ENCODE measurements at places on chromosomes 13 and 19.

DNA sequence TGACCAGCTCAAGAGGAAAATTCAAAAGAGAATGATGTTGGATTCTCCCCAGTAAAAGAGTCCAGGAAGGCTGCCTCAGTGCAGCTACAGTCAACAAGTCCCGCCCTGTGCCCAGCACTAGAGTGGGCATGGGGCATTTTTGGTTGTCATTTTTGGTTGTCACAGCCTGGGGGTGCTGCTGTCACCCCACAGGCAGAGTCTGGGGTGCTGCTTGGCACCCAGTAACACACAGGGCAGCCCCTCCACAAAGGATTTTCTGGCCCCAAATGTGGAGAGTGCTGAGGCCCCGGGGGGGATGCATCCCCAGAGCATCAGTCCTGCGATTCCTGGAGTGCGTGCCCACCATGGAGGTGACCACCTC lies 28.2 kb upstream of the TMEM255B start:
- no peak for DNase-seq

- no peak for DNase-seq
These were observed 57.3 kb downstream of the IRS2 start for GRCh38 chr13:109728791-109729731.

DNA sequence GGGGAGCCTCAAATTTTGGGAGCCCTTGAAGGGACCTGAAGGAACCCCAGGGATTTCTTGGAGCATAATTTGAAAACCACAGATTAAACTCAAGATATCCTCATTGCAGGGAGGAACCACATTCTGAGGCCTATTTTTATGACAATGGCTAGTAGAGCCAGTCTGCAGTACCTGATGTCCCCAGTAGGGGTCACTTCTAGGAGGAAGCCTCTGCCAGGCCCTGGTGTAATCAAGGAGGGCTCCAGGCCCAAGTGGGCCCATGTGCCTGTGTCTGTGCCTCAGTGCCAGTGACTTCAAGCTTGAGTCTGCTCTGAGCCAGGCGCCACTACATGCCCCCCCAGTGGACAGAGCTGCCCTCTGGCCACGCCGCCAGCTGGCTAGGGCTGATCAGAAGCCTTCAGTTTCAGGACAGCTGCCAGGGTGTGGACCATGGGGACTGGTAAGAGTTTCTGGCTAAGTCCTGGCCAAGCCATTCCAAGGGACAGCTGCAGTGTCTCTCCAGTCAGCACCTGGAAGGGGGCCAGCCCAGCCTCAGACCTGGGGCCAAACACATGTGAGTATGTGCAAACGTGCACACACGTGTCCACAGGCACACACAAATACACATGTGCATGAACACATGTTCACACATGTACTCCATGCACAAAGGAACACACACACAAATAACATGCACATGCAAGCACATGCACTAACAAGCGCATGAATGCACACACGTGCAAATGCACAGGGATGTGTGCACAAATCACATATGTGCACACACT lies 20.5 kb upstream of the SLC7A10 start:
- peak; percentile 84 for DNase-seq

- no peak for DNase-seq
These were observed 108.2 kb downstream of the SIPA1L3 start for GRCh38 chr19:38015216-38015615.

- no peak for DNase-seq
These were observed 21.5 kb downstream of the LIG4 start for GRCh38 chr13:108193806-108194205.

DNA sequence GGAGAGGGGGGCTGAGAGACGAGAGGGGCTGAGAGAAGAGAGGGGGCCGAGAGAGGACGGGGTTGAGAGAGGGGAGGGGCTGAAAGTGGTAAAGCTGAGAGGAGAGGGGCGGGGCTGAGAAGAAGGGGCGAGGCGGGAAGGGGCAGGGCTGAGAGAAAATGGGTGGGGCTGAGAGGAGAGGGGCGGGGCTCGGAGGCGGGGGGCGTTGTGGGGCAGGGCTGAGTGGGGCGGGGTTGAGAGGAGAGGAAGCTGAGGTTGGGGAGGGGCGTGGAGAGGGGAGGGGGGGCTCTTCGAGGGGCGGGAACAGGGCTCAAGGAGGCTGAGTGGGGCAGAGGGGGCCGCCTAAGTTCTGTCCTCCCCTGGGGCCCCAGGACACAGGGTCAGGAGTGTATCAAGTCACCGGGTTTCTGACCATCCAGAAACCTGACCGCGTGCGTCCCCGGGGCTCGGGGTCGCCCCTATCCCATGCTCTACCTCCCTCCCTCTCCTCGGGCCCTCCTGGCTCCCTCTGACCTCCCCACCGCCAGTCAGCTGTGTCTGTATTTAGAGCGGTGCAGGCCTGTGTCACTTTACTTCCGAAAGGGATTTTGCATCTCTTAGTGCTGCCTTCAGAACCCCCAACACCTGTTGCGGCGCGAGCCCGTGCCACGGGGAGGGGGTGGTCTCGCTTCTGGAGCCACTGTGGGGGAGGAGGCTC lies 38.6 kb upstream of the SEMA6B start:
- peak; percentile 68 for DNase-seq

DNA sequence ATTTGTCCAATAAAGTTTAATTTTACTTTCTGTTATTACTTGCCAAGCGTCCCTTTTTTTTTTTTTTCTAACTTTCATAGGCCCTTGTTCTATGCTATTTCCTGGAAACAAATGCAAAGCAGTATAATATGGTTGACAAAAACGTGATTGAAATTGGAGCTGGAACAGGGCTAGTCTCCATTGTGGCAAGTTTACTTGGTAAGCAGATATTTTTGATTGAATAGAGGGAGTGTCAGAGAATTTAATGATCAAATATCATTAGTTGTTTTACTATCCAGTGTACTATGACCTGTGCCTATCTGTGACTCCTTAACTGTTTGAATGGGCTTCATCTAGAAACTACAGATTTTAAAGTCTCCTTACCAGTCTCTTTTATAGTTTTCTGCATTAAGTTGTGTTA lies 46.7 kb downstream of the ERCC5 start:
- DNase-seq, result no peak

- DNase-seq, result no peak
These were observed 21.0 kb downstream of the SERP2 start for GRCh38 chr13:44394658-44395057.

DNA sequence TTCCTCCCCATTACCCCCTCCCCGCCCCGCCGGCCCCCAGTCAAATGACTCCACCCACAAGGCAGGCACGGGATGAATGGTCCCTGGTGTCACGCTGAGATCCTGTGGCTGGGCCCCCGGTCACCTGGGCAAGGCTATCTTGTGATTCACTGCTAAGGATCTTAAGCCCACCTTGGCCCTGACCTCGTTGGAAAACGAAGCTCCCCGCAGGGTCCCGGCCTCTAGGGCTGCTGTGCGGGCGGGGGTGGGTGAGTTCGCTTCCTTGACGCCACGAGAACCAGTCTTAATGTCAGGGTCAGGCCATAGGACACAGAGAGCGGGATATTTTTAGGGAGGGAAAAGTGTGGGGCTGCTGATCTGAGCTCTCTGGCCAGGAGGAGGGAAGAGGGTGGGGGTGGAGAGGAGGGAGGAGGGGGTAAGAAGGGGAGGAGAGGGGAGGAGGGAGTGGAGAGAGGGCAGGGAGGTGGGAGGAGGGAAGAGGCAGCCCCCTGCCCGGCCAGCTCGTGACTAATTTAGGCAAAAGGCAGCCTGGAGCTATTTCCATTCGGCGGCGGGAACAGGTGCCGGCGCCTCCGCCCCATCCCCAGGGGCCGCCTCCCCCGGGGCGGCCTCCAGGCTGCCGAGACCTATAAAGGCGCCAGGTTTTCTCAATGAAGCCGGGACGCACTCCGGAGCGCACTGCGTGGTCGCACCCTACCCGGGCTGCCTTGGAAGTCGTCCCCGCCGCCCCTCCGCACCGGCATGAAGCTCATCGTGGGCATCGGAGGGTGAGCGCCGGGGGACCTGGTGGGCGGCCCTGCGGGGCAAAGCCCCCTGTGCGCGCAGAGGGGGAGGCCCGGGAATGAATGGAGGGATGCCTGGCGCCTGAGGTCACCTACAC lies at the start of gene NMRK2:
Gene NMRK2, plus strand, starts transcription at position 139 of the 880 bp plus-strand sequence. Its CDS starts 603 bp downstream, at position 742.
- DNase-seq, result no peak

- DNase-seq, result no peak
These were observed 22.6 kb downstream of the TMPRSS9 start for GRCh38 chr19:2382530-2383222.

GRCh38 chr19:22144394-22144793 lies 52.4 kb downstream of the ZNF676 start:
- DNase-seq, result no peak

- DNase-seq, result no peak
These were observed 184.6 kb downstream of the RGCC start for GRCh38 chr13:41641961-41642360.

DNA sequence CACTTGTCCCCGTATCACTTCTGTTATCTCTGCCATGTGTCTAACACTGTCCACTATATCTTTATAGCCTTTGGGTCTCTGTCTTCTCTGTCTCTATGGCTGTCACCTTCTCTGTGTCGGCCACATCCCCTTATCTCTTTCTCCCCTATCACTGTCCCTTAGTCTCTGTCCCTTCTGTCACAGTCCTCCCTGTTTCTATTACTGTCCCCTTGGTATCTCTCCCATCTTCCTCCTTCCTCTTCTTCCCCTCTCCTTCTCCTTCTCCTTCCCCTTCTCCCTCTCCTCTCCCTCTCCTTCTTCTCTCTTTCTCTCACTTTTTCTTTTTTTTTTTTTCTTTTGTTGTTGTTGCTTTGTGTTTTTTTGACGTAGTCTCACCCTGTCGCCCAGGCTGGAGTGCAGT lies 34.7 kb upstream of the LRRC4B start:
- DNase-seq, result no peak

GRCh38 chr13:96650301-96650886 lies 343.9 kb downstream of the OXGR1 start:
- DNase-seq, result no peak

Measured in right hindlimb (tissue), 1 donor.